ENCODE measurements at places on chromosomes 11 and 22.

DNA sequence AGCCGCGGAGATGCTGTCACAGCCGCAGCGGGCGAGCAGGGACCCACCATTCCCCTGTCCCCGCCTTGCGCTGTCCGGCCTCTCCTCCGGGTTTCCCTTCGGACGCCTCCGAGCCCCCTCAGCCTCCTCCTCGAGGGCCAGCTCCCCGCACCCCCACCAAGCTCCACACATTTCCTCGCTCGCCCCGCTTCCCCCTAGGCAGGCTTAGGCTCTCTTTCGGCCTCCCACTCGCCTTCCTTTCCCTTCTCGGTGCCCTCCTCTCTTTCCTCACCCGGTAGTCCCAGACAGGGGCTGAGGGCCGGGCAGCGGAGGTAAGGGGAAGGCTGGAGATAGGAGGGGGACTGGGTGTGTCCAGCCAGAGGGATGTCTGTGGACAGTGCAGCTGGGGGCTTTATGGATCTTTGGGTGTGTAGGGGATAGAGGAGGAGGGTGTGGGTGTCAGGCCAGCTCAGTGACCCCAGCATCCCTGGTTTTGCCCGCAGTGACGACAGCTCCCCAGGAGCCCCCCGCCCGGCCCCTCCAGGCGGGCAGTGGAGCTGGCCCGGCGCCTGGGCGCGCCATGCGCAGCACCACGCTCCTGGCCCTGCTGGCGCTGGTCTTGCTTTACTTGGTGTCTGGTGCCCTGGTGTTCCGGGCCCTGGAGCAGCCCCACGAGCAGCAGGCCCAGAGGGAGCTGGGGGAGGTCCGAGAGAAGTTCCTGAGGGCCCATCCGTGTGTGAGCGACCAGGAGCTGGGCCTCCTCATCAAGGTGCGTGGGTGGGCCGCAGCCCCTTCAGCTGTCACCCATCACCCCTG lies 1.6 kb downstream of the KCNK4 start:
- DNase-seq = no peak

DNA sequence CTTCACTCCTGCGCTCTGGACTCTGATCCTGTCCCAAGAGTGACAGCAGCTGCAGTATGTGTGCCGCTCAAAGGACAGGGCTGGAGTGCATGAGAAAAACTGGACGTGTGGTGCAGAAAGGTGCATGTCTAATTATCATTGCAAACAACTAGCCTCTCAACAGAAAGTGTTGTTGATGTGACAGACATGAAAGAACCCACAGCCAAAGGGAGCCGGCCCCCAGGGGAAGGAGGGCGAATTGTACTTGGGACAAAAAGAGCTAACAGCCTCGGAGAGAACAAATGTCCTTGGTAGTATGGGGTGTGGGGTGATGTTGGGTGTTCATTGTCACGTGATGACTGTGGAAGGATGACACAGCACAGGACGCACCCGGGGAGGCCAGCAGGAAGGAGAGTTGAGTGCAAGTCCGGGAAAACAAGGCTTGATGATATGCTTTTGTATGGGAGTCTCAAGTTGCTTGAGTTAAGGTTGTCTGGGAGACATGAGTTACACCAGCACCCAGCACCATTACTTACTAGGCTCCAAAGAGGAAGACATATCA lies 325.5 kb downstream of the NTM start:
- no peak for DNase-seq

DNA sequence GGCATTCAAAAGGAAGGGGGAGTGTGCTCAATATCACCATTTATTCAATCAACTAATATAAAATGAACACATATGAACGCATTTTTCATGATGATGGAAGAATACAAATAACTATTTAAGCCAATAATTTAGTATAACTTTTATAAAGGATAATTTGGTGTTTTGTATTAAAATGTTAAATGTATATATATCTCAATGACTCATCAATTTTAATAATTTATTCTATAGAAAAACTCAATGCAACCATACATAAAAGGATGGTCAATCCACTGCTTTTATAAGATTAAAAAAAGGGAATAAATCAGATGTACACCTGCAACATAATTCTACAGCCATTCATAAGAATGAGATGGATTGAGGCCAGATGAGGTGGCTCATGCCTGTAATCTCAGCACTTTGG lies 50.6 kb downstream of the PICALM start:
- DNase-seq = no peak

GRCh38 chr11:112880495-112880894 lies 80.7 kb upstream of the NCAM1 start:
- DNase-seq = no peak

- no peak for DNase-seq
Observed at GRCh38 chr11:67671211-67671520, 3.3 kb downstream of the ALDH3B2 start.

GRCh38 chr11:69135420-69136363 lies 20.0 kb upstream of the SMIM38 start:
- DNase-seq = no peak

- DNase-seq = no peak
Observed at GRCh38 chr22:49849161-49850020, 4.3 kb upstream of the ZBED4 start.

DNA sequence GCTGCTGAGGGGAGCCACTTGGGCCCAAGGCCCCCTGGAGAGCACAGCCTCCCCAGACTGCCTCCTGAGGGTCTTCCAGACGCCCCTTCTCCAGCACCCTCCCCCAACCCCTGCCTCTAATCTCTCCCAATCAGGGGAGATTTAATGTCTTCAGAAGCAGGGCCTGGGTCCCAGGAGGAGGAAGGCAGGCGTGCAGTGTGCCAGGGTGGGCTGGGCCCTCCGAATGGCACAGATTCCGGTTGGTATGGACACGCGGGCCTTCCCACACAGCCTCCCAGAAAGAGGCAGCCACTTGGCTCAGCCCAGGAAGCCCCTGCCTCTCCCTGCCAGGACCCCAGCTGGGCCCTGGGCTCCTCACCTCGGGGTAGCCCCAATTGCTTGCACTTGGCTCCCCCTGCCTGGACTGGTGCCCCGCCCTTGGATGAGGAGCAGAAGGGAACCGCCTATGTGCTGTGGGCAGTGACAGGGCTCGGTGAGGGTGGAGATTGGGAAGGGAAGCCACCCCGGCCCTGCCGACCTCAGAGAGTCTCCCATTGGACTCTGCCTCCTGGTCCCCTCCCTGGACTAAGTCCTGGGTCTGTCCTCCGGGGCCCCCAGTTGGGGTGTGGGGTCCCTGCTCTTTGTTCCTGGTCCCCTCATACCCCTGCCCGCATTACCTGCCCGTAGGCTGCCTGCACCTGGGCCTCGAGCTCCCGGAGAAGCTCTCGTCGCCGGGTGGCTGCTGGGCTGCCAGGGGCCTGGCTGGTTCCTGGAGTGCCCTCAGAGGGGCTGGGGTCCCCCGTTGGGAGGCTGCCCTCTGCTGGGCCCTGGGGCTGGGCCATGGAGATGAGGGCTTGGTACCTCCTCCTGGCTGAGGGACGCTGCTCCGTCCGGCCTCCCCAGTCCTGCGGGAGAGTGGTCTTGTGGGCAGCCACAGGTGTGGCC lies 572 bp upstream of the CABP2 start:
- DNase-seq = no peak

DNA sequence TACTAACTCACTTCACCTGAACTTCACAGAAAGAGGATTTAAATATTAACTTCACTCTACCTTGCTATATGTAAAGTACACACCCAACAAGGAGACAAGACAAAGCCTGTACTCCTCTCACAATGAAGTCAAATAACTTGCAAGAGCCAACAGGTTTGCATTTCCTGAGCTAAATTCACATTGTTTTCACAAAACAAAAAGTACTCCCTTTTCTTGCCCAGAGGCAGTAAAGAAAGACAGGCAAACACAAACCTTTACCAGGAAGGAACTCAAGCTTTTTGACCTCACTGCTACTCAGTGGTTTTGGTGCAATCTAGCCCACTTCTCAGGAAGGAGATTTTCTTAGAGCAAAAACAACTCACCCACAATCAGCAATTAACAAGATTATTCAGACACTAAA lies 15.7 kb downstream of the USP28 start:
- no peak for DNase-seq

DNA sequence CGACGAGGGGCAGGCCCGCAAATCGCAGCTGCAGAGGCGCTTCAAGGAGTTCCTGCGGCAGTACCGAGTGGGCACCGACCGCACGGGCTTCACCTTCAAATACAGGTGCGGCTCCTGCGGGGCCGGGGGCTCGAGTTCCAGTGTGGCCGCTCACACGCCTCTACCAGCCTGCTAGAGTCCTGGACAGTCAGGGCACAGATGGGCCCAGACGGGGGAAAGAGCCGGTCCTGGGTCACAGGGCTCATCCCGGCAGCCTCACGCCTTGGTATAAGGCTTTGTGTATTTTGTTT lies 506 bp downstream of the MCM5 start:
- DNase-seq = no peak

GRCh38 chr22:32204040-32204855 lies 625 bp downstream of the RFPL2 start:
- DNase-seq = no peak

DNA sequence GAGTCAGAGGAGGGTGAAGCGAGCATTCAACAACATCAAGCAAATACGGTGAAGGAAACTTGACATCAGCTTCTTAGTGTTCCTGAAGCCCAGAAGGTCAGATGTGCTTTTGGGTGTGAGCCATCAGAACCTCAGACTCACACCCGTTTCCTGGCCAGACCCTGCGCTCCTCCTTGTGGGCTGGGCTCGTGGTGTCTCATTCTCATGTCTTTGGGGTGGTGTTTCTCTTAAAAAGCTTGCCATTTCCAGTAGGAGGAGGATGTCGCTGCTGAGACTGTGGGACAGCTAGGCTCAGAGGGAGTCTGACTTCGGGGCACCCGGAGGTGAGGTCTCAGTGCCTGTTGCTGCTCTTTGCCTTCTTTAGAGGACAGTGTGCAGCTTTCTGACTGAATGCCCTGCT lies 24.2 kb downstream of the PPFIBP2 start:
- peak; percentile 20 for DNase-seq

DNA sequence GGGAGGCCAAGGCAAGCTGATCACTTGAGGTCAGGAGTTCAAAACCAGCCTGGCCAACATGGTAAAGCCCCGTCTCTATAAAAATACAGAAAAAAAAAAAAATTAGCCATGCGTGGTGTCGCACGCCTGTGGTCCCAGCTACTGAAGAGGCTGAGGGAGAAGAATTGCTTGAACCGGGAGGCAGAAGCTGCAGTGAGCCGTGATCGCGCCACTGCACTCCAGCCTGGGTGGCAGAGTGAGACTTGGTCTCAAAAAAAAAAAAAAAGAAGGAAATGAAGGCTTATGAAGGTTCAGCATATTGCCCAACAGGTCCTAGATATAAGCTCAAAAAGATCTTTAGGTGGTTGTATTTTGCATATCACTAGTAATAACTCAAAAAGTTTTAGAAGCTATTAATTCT lies 10.2 kb downstream of the ATL3 start:
- no peak for DNase-seq

- no peak for DNase-seq
Observed at GRCh38 chr11:126949066-126949891, 51.3 kb downstream of the KIRREL3 start.

GRCh38 chr11:90846628-90847027 lies 623.8 kb upstream of the CHORDC1 start:
- no peak for DNase-seq

- DNase-seq = no peak
Observed at GRCh38 chr11:114354076-114354475, 46.2 kb downstream of the C11orf71 start.

DNA sequence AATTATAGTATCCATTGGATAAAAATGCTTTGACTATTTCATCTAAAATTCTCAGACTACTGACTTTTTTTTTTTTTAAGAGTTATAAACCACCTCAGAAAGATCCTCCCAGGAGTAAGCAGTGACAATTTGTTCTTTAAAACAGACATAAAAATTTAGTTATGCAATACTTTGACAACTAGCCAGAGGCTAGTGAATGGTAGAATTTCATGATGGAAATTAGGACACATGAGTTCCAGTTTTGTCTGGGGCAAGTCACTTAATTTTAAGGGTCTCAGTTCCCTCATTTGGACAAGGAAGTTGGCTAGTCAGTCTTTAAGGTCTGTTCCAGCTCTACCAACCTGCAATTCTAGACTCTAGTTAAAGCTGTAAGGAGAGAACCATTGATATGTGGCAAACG lies 2.9 kb downstream of the IL18 start:
- no peak for DNase-seq

DNA sequence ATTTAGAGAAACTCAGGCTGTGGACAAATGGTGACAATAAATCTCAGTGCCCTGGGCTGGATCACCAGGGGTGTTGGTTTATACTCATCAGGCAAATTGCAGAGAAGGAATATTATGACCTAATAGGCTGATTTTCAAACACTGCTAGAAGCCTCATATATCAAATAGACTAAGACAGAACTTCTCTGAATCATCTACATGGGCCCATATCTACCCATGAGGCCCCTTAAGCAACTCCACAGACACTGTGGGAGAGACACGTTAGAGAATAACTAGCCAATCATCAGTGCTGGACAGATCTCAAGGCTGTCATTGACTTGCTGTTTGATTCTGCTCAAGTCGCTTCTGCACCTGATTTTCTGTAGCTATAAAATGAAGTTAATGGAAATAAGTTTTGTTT lies 545.8 kb downstream of the SOX6 start:
- DNase-seq = no peak

- peak; percentile 32 for DNase-seq
Observed at GRCh38 chr11:12288212-12288930, 89.0 kb upstream of the PARVA start.

GRCh38 chr11:39641751-39642150 lies 1817.7 kb downstream of the LRRC4C start:
- DNase-seq = no peak

DNA sequence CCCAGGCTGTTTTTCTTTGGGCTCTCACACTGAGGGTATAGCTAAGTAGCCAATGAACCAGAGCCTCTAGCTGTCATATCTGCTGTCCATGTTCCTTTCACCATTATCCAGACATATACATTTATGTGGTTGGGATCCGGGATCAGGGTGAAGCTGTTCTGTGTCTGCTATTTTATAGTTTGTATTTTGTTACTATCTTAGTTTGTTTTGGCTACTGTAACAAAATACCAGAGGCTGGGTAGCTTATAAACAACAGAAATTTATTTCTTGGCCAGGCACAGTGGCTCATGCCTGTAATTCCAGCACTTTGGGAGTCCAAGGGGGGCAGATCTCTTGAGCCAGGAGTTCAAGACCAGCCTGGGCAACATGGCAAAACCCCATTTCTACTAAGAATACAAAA lies 40.5 kb upstream of the CABP7 start:
- no peak for DNase-seq

- no peak for DNase-seq
Observed at GRCh38 chr11:134266841-134267251, 9.3 kb upstream of the GLB1L3 start.

GRCh38 chr11:12177739-12178338 lies 67.4 kb downstream of the MICAL2 start:
- DNase-seq = no peak

GRCh38 chr11:34443136-34443535 lies 4.4 kb downstream of the CAT start:
- no peak for DNase-seq

GRCh38 chr11:984546-984945 lies 52.0 kb downstream of the MUC6 start:
- DNase-seq = no peak
